ENCODE measurements at places on chromosomes 7 and 10. TPM values are rescaled to one million over a fixed set of nuclear protein-coding genes. Genes with fewer than 3 reads are reported as not detected.

GRCh38 chr10:44306147-44306710 is 78.7 kb downstream of the CXCL12 start:
- no peak for DNase-seq

TMEM270 gene
- not detected for total RNA-seq

GRCh38 chr7:7427363-7427762 is 108.3 kb downstream of the COL28A1 start:
- no peak for DNase-seq

PDZD7 gene
- total RNA-seq, result 1.1 TPM

DNA sequence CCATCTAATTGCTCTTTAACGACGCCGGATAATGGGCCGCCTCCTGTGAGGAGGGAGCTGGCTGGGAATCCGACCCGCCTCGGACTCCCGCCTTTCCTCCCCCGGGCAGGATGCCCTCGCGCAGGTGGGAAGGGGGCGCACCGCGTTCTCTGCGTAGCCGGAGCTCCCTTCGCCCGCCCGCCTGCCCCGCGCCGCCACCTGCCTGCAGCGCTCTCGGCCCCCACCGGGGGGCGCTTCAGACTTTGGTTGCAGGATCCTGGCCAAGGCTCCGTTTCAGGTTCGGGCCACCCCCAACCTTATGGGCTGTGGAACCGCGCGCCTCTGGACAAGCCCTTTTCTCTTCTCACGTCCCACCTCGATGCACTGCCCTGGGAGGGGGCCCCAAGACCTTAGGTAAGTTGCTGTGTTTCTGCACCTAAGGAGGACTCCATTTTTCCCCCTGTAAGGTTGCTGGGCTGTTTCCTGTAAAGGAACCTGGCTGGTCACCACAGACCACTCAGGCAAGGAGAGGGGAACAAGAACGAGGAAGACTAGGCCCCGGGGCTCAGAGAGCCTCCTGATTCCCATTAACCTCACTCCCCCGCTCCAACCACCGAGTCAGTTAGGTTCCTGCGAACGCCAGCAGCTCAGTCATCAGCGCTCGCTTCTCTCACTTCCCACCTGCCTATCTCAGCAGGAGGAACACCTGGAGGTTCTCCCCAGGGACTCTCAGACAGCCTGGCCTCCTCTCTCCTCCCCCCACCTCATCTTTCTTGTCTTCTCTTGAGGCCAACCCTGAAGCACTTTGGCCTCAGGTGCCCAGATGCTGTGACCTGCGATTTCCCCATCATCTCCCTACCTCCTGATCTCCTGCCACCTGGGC is 11.3 kb upstream of the KAZALD1 start:
- peak; percentile 93 for DNase-seq

- no peak for DNase-seq
Observed at GRCh38 chr7:117654780-117655179, 175.0 kb downstream of the CFTR start.

EN2 gene
- total RNA-seq, result not detected

LHFPL3 gene
- total RNA-seq, result not detected

STAG3 gene
- total RNA-seq, result 31.1 TPM

GRCh38 chr10:52571018-52571417 is 201.6 kb downstream of the MBL2 start:
- no peak for DNase-seq

DNA sequence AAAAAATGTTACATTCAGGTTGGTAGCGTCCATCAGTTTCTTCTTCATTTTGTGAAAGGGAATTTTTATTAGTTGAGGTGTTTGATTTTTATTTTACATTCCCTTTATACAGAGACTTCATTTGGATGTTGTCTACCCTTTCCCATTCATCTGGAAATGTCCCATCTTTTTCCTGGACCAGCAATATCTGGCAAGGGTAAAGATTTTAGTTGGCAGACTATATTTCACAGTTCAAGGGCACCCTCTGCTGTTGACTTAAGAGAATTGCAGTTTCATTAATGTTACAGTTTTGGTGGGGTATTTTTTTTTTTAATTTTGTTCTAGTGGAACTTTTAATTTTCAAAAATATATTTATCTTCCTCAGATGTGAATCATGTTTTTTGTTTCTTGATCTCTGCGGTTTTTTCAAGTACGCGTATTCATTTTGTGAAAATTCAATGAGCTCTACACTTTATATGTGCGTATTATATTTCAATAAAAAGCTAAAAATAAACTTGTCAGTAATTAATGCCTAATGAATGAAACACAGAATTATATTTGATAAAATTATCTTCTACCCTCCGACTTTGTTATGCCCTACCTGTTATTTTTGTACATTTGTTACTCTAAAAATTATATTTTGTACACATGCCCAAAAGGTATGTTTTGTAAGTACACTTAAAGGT is 97.9 kb upstream of the KLF14 start:
- no peak for DNase-seq

DNA sequence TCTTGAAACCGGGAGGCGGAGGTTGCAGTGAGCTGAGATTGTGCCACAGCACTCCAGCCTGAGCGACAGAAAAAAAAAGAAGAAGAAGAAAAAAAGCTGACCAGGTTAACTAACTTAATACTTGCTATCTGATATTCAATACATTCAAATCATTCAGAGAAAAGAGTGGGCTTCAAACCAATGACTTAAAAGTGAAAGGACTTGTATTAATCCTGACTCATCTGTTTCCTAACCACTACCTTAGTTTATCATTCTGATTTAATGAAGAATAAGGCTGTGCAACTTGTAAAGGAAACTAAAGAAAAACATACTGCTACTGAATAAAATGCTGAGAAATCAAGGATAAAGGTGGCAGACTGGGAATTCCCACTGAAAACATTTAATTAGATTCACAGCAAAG is 128.4 kb downstream of the NRBF2 start:
- DNase-seq, result no peak

KCNMA1 gene
- 0.39 TPM for total RNA-seq

GFRA1 gene
- not detected for total RNA-seq

HACD1 gene
- 0.88 TPM for total RNA-seq

DNA sequence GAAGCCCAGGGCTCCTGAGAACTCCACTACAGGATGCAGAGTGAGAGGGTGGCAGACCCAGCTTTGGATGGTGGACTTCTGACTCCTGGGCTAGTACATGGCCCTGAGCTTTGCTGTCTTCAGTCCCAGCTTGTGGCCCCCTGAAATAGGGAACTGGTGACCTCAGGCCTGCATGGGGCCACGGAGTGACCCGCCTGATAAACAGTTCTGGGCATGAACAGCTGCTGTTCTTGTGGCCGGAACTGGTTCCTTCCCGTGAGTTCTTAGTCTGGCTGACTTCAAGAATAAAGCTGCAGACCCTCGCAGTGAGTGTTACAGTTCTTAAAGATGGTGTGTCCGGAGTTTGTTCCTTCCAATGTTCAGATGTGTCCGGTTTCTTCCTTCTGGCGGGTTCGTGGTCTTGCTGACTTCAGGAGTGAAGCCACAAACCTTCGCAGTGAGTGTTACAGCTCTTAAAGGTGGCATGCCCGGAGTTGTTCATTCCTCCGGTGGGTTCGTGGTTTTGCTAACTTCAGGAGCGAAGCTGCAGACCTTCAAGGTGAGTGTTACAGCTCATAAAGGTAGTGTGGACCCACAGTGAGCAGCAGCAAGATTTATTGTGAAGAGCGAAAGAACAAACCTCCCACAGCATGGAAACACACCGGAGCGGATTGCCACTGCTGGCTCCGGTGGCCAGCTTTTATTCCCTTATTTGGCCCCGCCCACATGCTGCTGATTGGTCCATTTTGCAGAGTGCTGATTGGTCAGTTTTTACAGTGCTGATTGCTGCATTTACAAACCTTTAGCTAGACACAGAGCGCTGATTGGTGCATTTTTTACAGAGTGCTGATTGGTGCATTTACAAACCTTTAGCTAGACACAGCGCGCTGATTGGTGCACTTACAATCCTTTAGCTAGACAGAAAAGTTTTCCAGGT is 268.0 kb downstream of the ZEB1 start:
- no peak for DNase-seq

- DNase-seq, result no peak
Observed at GRCh38 chr10:132596742-132597279, 59.2 kb downstream of the INPP5A start.

GRCh38 chr10:29820890-29821461 is 186.2 kb upstream of the SVIL start:
- DNase-seq, result no peak

AMPH gene
- not detected for total RNA-seq

- DNase-seq, result no peak
Observed at GRCh38 chr10:31739146-31739545, 189.5 kb downstream of the ARHGAP12 start.

HTR7 gene
- total RNA-seq, result 0.14 TPM

DNA sequence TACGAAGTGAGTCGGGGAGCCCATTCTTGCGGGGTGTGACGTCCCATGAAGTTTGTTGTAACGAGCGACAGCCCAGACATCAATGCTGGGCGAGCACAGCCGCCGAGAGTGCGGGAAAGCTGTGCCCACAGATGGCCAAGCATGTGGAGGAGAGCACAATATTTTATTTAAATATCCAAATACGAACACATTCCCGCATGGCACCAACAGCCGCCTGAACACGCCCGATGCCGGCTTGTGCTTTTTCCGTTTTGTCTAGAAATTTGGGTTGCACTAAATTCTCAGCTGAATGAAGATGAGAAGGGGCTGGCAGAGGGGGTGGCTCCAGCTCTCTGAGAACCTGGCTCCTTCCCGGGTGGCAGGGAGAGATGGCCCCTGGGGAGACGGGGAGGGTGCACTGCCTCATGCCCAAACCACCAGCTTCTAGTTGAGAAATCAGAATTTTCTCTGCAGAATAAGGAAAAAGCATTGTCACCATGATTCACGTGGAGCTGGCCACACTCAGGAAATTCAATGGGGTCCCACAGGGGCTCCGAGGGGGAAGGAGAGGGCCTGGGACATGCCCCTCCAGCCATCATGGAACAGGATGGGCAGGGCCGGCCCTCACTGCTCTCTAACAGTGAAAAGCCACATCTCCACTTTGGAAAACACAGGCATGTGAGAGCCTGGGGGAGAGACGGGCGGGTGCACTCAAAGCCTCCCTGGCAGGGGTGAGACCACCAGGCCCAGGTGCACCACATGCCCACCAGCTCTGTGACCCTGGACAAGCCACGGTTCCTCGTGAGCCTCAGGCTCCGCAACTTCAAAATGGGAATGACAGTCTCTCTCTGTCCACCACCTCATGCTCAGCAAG is 48.3 kb downstream of the EBF3 start:
- DNase-seq, result no peak

SHLD2 gene
- 26.1 TPM for total RNA-seq

GRCh38 chr10:5511231-5511884 is 12.0 kb upstream of the CALML5 start:
- peak; percentile 10 for DNase-seq

GRCh38 chr7:52639126-52639525 is 396.3 kb upstream of the POM121L12 start:
- no peak for DNase-seq

ANKMY2 gene
- total RNA-seq, result 18.7 TPM

- no peak for DNase-seq
Observed at GRCh38 chr7:34530259-34530658, 127.8 kb upstream of the NPSR1 start.

DNA sequence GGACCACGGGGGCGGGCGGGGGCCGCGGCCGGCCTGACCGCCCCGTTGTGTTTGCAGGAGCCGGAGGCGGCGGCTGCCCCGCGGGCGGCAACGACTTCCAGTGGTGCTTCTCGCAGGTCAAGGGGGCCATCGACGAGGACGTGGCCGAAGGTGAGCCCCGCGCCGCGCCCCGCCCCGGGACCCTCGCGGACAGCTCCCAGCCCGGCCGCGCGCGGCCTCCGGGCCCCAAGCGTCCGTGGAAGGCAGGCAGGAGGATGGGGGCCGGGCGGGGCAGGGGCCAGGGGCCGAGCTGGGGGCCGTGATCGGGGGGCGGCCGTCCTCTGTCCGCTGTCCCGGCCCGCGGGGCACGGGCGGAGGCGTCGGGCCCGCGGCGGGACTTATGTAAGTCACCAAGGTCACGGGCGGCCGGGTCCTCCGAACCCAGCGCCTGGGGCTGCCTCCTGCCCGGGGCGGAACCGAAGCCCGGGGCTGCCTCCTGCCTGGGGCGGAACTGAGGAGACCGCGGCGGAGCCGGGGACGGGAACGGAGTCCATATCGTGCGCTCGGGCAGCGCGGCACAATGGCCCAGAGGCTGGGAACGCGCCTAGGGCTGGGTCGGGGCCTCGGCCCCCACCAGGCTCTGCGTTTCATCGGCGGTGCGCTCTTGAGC is 497 bp downstream of the PPP2R2D start:
- peak; percentile 75 for DNase-seq

- no peak for DNase-seq
Observed at GRCh38 chr10:122830273-122830964, 15.2 kb downstream of the CUZD1 start.
